Stimulated activated CD4-positive, alpha-beta T cell treated with anti-CD3 and anti-CD28 coated beads, Interleukin-1b, Interleukin-23, amount 100 ng/mL, for 1 hour (primary cell): ENCODE measurements at places on chromosomes 3 and 15.

DNA sequence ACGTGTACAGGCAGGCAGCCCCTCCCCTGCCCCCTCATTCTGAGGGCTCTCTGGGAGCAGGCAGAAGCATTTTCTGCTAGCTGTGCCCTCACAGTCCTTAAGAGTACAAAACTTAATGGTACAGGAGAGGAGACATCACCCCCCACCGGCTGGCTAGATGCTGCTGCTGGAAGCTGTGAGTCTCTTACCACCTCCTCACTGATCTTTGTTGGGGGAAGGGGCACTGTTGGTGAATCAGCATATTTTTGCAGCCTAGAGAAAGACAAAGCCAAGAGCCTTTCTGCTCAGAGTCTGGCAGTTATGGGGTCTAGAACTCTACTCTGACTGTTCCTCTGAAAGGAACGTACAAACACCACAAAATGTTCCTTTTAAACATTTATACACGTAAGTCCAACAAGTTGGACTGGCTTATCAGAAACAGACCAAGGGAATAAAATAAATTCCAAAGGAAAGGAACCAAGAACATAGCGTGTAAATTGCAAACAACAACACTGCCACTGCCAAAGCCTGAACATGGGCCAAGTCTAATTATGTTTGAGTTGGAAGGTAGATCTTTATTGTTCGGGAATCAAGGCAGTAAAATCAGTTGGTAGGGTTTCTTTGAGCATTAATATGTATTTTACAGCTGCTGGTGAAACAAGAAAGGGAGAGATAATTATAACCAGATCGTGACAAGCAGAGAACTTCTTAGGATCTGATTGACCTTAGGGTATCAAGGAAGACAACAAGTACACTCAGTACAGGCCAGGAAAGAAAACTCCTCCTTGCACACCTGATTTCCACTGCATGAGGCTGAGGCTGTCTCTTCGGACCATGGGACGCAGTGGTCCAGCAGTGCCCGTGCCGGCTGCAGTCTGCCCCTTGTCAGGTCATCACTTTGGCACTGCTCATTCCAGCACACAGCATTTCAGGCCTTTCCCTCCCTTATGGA, 27.4 kb downstream of the CLK3 start:
- no peak for DNase-seq

GRCh38 chr15:99390667-99391066, 139.4 kb downstream of the LRRC28 start:
- no peak for DNase-seq

- no peak for DNase-seq
Measured at GRCh38 chr3:19392150-19392549, 243.8 kb downstream of the KCNH8 start.

- DNase-seq: peak; percentile 34
Measured at GRCh38 chr15:92714477-92715401, 59.2 kb upstream of the FAM174B start.

DNA sequence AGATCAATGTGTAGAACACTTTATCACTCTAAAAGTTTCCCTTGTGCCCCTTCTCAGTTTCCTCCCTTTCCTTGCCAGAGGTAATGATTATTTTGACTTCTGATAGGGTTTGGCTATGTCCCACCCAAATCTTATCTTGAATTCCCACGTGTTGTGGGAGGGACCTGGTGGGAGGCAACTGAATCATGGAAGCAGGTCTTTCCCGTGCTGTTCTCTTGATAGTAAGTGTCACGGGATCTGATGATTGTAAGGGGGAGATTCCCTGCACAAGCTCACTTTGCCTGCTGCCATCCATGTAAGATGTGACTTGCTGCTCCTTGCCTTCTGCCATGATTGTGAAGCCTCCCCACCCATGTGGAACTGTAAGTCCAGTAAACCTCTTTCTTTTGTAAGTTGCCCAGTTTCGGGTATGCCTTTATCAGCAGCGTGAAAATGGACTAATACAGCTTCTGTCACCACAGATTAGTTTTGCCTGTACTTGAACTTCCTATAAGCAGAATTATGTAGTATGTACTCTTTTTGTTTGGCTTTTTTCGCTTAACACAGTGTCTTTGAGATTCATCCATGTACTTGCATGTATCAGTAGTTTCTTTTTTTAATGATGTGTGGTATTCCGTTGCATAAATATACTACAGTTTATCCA, 7.2 kb downstream of the FEM1B start:
- DNase-seq: no peak

GRCh38 chr3:134274571-134274970, 23.9 kb upstream of the RYK start:
- DNase-seq: no peak

DNA sequence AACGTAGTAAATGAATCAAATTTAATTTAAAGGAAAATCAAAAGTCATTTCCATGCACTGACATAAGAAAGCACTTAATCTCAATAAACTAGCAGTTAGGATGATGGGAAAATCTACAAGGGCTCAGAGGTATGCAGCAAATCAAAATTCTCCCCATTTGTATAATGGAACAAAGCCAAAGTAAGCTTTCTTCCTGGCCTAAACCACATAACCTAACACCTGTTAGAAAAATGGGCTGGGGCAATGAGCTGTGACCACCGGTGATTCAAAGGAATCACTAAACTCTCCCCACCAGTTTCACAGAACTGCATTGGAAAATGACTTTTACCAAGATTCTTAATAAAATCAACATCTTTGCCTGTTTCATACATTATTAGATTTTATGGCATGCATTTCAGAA, 1024.3 kb downstream of the FHIT start:
- no peak for DNase-seq

- DNase-seq: no peak
Measured at GRCh38 chr15:98547741-98548138, 100.6 kb upstream of the IGF1R start.

DNA sequence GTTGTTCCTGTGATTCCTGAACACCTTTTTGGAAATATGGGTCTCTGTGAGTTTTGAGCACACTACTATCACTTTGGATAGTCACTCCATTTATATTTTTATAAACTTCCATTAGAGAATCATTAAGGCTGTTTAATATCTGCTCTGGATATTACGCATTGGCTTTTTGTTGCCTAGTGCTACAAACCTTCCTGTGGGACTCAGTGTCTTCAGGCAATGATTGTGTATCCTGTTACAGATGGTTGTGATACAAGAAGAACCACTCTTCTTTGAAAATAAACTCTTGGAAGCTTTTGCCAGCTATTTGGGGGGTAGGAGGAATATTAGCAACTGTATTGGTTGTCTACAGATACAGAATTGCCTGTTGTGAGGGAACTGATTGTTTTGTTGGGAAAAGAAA, 15.6 kb downstream of the GCSAM start:
- no peak for DNase-seq

GRCh38 chr3:184784731-184785500, 27.1 kb upstream of the VPS8 start:
- no peak for DNase-seq

GRCh38 chr3:124592658-124593441, 137.4 kb upstream of the UMPS start:
- DNase-seq: no peak

GRCh38 chr15:54082836-54083492, 104.7 kb downstream of the UNC13C start:
- DNase-seq: no peak

GRCh38 chr3:58333206-58334012, 717 bp downstream of the PXK start:
- no peak for DNase-seq
